ENCODE measurements at places on chromosomes 5 and 9. TPM values are rescaled to one million over a fixed set of nuclear protein-coding genes. Genes with fewer than 3 reads are reported as not detected.

ZNF883 gene
- total RNA-seq = 0.95 TPM

EGR1 gene
- total RNA-seq = 84.8 TPM

IRGM gene
- total RNA-seq = 2.4 TPM

GMCL2 gene
- total RNA-seq = not detected

C9orf50 gene
- not detected for total RNA-seq

PROB1 gene
- total RNA-seq = 0.91 TPM

PGM5 gene
- total RNA-seq = 1.8 TPM

EFNA5 gene
- 2.2 TPM for total RNA-seq

GRCh38 chr9:19967888-19968459 is 179.1 kb upstream of the SLC24A2 start:
- no peak for DNase-seq

- no peak for DNase-seq
These were observed 133.3 kb downstream of the FAM174A start for GRCh38 chr5:100668511-100668910.

GRCh38 chr9:23044549-23044948 is 597.9 kb downstream of the DMRTA1 start:
- no peak for DNase-seq

DNA sequence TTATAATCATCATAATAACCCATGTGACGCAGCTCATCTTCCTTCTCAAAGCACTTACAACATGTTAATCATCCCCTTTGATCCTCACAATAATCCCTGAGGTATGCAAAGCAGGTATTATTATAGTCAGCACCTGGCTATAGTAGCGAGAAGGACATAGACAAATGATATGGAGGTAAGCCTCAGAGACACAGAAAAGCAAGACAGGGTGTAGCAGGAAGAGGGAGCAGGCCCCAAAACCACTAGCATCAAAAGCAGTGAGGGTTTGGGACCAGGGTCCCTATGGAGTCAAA is 139.2 kb upstream of the SLC30A5 start:
- no peak for DNase-seq

DNA sequence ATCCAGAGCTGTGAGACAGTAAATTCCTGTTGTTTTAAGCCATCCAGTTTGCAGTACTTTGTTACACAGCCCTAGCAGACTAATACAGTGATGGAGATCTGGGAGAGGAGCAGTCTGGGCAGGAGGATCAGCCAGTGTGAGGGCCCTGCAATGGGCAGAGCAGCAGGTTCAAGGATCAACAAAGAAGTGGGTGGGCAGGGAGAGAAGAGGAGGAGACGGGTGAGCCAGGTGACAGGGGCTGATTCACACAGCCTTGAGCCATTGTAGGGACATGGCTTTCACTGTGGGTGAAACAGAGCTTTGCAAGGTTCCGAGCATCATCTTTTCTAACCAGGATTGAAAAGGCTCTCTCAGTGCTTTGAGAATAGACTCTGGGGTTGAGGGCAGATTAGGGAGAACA is 88.2 kb upstream of the MVB12B start:
- no peak for DNase-seq

DNA sequence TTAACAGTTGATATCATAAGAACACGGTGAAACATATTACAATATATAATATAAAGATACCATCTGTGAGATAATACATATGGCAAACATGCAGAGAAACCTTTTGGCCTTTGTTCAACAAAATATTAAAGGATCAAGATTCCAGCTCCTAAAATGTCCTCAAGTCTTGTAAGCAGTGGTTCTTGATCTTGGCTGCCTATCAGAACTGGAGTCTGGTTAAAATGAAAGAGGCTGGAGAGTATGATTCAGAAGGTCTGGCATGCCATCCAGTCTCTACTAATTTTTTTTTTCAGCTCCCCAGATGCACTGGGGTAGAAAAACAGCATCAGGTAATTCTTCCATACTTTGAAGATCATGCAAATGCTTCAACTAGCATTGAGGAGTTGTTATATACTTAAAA is 83.2 kb downstream of the TNC start:
- no peak for DNase-seq

DNA sequence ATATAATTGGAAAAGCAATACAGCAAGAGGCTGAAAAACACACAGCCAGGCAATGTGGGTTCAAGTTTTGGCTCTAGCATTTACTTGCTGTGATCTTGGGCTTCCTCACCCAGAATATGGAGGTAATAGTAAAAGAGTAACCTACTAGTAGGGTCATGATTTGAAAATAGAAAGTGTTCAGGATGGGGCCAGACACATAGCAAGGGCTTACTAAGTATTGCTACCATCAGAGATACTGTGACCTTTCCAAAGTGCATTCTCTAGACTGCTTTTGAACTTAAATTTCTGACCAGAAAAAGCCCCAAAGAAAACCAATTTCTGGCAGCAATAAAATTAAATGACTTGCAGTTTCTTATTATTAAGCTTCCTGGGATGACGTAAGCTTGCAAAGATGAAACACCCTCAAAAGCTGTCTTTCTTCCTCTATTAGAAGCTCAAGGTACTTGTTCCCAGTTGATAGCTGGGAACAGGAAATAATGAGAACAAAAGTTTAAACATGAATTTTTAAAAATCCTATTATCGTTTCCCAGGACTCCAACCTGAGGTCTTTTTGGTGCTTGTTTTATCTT is 20.3 kb downstream of the SLC45A2 start:
- DNase-seq = no peak

DNA sequence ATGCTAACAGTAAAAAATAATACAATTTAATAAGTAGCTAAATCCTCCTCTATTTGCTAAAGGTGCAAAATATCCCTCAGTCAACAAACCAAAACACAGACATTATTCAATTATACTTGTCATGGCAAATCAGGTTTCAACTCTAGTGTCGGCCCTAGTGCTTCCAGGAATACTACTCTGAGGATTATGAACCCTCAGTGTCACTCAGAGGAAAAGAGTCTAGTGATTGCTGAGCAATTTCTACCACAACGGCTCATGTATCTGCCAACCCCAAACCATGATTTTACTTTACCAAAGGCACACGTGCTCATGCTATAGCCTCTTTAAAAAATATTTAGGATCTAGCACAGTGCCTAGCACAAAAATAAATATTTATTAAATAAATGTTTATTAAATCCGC is 21.0 kb downstream of the RICTOR start:
- no peak for DNase-seq

GRCh38 chr9:113588242-113588810 is 124.8 kb downstream of the RGS3 start:
- DNase-seq = no peak

GRCh38 chr9:38027714-38028113 is 41.3 kb downstream of the SHB start:
- DNase-seq = no peak

GRCh38 chr9:100011062-100011681 is 87.6 kb downstream of the ERP44 start:
- peak; percentile 78 for DNase-seq

GRCh38 chr9:27041746-27042145 is 36.3 kb upstream of the LRRC19 start:
- no peak for DNase-seq

DNA sequence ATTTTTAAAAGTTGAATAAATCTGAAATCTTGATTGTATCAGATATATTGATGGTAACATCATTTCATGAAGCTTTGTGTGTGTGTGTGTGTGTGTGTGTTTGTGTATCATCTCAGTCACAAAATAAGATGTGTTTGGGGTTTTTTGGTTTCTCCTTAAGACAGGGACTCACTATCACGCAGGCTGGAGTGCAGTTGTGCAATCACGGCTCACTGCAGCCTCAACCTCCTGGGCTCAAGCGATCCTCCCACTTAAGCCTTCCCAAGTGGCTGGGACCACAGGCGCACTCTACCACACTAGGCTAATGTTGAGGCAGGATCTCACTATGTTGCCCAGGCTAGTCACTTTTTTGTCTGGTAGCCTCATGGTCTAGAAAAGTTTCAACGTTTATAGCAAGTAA is 83.4 kb upstream of the DMRT1 start:
- DNase-seq = no peak

GRCh38 chr5:137665678-137666460 is 70.0 kb downstream of the KLHL3 start:
- DNase-seq = peak; percentile 69

DNA sequence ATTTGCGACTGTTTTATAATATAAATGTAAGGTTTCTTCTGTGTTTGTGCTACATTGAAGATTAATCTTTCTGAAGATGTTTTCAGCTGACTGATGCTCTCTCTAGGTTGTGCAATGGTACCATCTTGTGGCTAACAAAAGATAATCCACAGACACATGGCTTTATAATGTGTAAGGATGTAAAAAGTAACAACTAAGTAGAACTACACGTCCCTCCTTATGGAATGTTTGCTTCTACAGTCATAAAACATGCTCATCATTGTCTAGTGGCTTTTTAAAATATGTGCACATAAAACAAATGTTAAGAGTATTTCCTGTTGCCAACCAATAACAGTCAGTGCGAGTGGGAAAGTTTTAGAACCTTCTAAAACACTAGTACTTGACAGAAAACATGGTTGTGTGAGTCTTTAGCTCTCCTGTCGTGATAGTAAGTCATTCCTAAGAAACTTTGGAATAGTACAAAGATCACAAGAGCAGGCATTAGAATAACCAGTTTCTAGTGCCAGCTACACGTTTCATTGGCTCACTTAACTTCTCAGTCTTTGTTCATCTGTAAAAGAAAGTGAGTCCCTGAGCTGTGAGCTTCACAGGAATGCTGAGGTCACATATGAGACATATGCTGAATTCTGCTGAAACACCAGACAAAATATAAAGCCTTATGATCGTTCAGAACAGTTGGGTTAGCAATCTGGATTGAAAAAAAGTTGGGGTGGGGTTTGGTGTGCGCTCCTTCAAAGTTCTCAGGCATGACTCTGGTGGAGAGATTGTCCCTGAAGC is 75.7 kb upstream of the GLIS3 start:
- no peak for DNase-seq

- DNase-seq = no peak
These were observed 74.1 kb downstream of the CFAP95 start for GRCh38 chr9:69894720-69895119.

- DNase-seq = no peak
These were observed 6.6 kb downstream of the ISL1 start for GRCh38 chr5:51389577-51390463.

GRCh38 chr9:126761274-126761673 is 43.6 kb upstream of the ZBTB43 start:
- DNase-seq = no peak

GRCh38 chr9:119736491-119737454 is 367.5 kb upstream of the BRINP1 start:
- DNase-seq = no peak

DNA sequence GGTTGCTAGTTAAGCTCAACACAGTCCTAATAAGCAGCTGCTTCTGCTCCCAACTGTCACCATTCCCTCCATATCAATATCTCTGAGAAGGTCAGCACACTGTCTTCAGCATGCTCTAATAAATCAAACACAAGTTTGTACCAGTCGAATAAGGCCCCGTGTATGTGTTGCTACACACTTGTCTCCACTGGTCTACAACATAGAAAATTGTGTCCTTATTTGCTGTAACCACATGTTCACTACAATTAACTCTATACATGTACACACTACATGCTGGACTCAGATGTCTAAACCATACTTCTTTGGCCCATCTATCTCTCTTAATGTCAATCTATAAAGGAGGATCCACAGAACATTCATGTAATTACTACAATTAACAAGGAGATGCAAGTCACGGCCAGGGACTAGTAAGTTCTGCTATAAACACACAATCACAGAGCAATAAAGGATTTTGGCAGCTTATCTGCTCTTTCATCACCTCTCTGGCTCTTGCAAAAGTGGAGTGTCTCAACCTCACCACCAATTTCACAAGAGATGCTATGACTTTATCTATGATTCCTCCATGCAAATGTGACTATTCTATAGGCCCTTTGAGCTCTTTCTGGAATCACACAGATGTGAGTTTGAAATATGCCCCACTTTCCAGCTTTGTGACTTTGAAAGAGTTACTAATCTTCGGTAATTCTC is 143.9 kb downstream of the SEMA5A start:
- DNase-seq = no peak

DNA sequence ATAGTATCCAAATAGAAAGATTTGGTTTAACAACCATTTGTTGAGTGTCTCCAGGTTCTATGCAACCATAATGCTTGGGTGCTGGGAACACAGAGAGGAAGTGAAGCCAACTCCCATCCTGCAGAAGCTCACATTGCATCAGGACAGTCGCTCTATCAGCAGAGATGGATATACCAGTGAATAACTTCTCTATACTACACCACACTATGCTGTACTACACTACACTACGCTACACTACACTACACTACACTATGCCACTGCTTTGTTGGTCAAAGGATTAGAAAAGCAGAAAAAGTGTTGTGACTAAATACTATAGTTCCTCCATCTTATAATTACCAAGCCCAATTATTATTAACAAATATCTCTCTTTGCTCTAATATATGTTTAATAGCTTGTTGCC is 89.2 kb upstream of the PRRC1 start:
- no peak for DNase-seq

GRCh38 chr5:157290156-157290980 is 24.4 kb downstream of the CYFIP2 start:
- no peak for DNase-seq

GRCh38 chr5:66436721-66437120 is 159.5 kb upstream of the MAST4 start:
- DNase-seq = no peak

- DNase-seq = no peak
These were observed 24.6 kb downstream of the LPAR1 start for GRCh38 chr9:111013707-111014106.

DNA sequence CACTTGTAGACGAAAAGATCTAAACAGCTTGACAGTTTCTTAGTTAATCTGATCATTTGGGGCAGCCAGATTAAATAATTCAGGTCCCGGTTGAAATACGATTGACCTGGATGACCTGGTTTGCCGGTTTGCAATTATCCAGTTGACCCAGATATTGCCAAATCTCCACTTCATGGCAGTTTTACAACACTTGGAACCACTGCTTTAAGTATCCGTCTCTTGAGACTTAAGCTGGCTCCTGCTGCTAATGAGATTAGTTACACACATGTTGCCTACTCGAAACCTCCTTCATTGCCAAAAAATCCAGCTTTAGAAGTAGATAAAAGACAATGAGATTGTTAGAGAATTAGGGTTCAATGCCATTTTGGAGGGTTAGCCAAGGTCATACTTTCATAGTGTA is 136.2 kb upstream of the HAPLN1 start:
- no peak for DNase-seq

DNA sequence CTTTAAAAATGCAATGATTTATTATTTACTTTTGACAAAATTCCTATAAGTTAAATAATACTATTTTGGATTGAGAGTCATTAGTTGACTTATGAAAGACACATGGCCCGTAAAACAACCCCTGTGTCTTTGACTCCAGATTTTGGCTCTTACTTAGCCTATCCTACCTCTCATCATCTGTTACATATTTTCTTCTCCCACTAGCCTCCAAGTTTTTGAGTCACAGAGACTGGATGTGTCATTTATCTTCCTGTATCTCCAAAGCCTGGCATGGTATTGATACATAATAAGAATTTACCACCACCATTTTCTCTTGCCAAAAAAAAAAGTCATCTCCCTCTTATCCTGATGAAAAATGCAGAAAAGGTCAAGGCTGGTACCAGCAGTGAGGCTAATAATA is 99.9 kb downstream of the GABRB2 start:
- DNase-seq = no peak

Data from natural killer cell (primary cell).